Caco-2 (cell line): ENCODE measurements at places on chromosomes 1 and 21.
A peak's percentile ranks its signal among the peaks of the same experiment; 100 is the strongest.

DNA sequence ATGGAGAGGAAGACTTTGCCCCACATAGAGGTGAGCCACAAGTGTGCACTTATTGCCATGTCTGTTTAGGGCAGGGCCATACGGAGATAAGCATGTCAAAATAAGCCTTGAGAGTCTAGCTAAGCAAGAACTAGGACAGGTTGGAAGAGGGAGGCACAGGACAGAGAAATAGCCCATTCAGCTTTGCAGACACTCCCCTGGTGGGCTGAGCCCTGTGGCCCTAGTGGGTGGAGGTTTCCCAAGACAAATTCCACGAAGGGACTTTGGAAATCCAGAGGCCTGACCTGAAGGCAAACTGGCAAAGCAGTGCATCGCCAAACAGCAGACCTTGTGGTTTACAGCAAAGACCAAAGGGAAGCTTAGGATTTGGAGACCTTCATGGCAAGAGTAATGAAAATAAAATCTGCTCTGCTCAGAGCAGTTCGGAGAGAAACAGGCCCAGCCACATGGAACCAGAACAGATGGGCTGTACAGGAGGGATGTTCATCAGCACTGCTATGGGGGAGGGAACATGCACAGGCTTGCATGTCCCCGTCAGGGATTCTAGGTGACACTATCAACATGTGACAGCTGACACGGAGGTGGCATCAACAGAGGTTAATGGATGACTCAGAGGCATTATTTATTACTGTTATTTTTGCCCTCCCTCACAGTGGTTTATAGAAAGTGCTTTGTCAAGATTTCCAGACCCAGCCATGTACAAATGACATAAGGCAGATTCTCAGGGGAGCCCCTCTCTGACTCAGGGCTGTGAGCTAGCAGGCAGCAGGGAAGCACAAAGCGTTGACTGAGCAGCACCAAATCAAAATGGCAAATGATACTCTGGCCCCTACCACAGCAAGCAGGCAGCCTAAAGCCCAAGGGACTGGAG, 90.1 kb upstream of the IRF2BP2 start:
- DNase-seq: no peak

GRCh38 chr21:18164933-18165332, 79.7 kb upstream of the CHODL start:
- no peak for DNase-seq

DNA sequence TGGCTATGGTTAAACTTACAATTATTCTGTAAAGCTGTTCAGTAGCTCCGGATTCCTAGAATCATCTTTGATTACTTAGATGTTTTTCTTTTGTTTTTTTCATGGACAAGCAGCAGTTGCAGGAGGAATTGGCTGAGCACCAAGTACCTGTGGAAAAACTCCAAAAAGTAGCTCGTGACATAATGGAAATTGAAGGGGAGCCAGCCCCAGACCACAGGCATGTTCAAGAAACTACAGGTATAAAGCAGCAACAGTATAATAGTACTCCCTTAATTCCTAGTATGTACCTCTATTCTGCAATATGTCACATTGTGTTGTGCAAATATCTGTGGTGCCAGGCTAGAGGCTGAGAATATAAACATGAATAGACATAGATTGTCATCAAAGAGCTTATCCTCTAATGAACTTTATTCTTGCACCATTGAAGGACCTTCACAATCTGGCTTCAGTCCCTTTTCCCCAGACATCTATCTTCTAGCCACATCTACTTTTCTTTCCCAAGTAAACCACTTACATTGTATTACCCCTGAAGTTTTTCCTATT, 132.3 kb upstream of the BMP8A start:
- DNase-seq: no peak

DNA sequence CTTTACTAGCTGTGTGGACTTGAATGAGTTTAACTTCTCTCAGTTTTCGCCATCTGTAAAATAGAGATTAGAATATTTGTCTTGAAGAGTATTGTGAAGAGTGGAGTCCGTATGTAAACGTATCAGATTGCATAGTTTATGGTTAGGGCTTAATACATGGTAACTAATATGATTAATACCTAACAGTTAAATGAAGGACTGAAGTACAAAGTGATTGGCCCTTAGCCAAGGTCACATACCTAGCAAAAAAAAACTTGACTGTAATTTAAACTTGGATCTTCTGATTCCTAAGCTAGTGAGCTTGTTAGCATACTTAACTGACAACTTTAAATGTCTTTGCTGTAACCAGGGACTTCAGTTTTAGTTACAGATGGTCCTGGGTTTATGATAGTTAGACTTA, 1.9 kb downstream of the GIPC2 start:
- no peak for DNase-seq

GRCh38 chr1:196366817-196367495, 241.3 kb downstream of the KCNT2 start:
- no peak for DNase-seq

- no peak for DNase-seq
Observed at GRCh38 chr1:75233302-75233929, 99.2 kb downstream of the LHX8 start.

- DNase-seq: no peak
Observed at GRCh38 chr1:33005117-33005837, 31.4 kb downstream of the AK2 start.

- no peak for DNase-seq
Observed at GRCh38 chr1:33185541-33185940, 3.7 kb upstream of the TRIM62 start.

DNA sequence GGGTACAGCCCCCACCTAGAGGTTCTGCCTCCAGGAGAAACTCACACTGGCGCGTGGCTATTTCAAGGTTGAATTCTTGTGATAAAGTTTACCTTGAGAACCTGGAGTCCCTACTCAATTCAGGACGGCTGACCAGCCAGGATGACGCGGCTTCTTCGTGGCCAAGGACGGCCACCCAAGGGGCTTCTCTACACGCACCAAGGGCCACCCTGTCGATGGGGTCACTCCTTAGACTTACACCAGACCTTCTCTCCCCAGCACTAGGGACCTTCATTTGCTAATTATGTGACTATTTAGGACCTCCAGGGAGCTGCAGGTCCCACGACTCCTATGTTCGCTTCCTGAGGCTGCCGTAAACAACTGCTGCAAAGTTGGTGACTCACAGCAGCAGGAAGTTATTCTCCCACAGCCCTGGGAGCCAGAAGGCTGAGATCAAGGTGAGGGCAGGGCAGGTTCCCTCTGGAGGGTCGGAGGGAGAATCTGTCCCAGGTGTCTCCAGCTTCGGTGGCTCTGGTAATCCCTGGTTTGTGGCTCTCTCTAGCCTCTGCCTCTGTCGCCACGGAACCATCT, 135.9 kb downstream of the NPHP4 start:
- no peak for DNase-seq

GRCh38 chr21:14479241-14479786, 66.8 kb downstream of the SAMSN1 start:
- no peak for DNase-seq

DNA sequence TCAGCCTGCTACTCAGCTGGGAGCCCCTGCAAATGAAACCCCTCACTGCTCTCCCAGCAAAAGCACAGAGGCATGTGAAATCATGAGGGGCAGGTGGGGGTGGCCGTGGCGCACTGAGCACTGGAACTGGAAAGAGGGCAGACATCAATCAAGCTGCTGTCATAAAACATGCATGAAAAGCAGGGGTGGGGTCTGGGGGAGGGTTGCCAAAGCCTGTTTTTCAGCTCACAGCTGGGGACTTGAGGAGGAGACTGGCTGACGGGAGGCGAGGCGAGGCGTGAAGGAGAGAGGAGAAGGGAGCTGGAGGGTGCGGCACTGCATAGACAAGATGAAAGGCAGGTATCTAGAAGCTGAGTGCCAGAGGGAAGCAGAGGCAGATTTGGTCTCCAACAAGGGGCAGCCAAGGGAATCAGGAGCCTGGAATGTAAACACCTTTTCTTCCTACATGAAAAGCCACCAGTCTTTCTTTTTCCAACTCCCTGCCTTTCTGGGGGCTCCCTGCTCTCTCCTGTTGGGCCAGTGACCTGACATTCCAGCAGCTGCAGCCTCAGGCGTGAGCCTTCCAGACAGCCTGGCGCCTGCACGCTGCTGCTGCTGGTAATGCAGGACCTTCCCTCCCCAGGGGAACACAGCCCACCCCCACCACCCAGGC, 87.0 kb downstream of the NMNAT2 start:
- peak; percentile 62 for DNase-seq

DNA sequence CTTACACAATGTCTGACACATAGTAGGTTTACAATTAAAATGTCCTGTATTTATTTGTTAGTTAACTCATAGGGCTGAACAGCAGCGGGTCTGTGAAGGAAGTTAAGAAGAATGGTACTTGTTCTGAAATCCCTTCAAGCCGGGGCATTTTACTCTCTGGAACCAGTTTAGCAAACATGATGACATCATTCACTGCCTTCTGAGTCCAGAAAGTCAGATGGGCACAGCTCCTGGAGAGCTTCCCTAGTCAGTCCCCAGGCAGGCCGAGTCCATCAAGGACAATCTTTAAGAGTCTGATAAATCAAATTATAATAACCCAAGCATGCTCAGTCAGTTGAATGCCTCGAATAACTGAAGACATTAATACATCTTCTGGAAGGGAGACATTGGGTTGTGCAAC, 125.4 kb upstream of the DAB1 start:
- DNase-seq: no peak

DNA sequence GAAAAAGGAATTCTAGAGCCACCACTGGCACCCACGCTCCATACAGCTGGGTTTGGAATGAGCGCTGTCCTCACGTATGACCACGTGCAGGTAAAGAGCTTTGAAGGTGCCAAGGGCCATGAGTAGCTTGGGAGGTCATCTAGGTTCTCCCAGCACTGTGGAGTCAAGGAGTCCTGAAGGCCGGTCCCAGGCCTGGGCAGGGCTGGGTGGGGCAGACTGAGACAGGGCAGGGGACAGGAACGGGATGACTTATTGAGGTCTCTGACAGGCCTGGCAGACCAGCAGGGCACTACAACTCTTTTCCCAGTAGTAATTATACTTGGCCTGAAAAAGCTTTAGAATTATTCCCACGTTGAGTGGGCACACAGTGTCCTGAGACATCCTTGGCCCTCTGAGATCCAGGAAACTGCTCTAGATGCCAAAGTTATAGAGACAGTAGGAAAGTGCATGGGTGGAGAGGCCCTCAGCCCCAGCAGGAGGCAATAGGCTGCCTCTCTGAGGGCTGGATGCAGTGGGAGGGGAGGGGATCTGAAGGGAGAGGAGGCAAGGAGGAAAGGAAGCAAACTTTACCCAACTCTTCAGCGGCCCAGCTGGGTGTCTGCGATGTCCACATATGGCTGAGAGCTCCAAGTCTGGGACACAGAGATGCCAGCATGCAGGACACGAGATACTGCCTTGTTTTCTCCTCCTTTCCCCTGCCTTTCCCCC, 1.8 kb upstream of the CDA start:
- no peak for DNase-seq

GRCh38 chr1:45170151-45170742, 36.2 kb downstream of the ZSWIM5 start:
- DNase-seq: no peak

DNA sequence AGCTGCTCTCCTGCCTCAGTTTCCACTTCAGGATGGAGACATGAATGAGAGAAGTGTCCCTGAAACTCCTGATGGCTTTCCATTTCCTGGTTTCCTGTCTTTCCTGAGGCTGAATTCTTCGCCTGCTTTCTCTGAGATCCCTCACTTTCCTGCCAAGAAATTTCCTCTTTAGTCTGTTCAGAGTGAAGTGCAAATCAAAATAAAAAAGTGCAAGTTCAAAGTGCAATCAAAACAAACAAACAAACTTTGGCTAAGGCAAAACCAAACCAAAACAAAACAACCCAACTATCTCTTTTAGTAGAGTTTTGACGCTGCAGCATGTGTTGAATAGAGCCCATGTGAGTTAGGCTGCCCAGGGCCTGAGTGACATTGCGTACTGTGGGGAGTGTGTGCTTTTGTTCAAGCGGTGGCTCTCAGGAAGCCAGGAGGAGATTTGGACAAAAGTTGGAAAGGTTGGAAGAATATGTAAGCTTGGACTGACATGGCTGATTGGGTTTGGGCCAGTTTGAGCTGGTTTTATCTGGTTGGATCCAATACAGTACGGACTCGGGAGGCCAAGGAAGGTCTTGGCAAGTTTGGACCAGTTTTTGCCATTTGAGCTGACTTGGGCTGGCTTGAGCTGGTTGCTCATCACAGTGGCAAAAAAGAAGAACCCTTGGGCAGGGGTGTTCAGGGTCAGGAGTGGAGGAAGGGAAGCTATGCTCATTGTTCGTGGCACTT, 61.1 kb upstream of the TINAGL1 start:
- no peak for DNase-seq

DNA sequence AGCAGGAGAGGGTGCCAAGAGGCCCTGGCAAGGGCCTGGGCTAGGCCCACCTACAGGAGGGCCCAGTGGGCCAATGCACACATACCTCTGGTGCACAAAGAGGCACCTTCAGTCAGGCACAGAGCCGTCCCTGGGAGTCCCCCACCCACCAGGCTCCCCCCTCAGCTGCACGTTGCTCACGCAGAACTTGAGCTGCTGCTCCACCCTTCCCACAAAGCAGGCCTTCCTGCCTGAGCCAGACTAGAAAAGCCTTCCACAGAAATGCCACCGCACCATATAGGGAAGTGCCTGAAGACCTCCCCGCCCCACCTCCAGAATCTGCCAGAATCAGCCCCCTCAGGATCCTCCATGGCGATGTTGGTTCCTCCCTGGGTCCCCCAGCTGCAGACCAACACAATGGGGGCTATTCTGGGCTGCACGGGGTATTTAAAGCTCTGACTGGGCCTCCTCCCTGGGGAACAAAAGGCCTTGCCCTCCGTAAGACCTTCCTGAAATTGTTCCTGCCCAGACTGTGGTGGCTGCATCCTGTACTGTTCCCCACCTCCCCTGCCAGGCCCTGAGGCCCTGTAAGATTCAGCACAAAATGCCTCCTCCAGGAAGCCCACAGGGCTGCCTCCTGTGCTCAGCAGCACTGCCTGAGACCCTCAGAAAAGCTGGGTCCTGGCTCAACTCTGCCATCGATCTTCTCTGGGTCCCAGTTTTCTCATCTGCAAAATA, 27.2 kb downstream of the HSPG2 start:
- DNase-seq: no peak

DNA sequence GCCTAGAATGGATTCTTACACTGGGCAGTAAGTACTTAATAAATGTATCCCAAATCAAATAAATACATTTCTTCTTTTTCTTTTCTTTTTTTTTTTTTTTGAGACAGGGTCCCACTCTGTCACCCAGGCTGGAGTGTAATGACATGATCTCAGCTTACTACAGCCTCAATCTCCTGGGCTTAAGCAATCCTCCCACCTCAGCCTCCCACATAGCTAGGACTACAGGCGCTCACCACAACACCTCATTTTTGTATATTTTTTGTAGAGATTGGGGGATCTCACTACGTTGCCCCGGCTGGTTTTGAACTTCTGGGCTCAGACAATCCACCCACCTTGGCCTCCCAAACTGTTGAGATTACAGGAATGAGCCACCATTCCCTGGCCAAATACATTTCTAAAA, 63.7 kb upstream of the LGALS8 start:
- no peak for DNase-seq

DNA sequence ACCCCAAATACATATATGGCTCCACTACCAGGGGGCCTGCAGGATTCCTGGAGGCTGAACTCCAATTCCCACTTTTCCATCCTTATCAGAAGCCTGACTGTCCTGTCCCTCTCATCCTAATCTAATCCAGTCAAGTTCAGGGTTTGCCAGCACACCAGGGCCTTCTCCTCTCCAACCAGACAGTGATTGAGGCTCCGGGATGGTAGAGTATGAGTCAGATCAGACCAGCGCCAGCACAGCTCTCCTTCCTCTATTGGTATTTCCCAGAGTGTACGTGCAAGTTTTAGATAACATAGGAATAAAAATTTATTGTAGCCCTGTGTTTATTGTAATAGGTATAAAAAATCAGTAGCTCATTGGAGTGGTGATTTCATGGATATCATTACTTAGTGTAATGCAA, 24.5 kb upstream of the RCSD1 start:
- no peak for DNase-seq
